ENCODE measurements at places on chromosomes 16 and 17. TPM values are rescaled to one million over a fixed set of nuclear protein-coding genes. Genes with fewer than 3 reads are reported as not detected.

The TEX19 gene
- 0.36 TPM for total RNA-seq

The DHRS7B gene
- 10.1 TPM for total RNA-seq

The PRSS22 gene
- not detected for total RNA-seq

The TVP23A gene
- total RNA-seq = 0.99 TPM

The PAQR4 gene
- total RNA-seq = 20.5 TPM

The CIBAR2 gene
- total RNA-seq = not detected

The KRT9 gene
- 1.5 TPM for total RNA-seq

The TMEM238L gene
- total RNA-seq = not detected

The CALB2 gene
- not detected for total RNA-seq

The HIC1 gene
- total RNA-seq = 0.73 TPM

DNA sequence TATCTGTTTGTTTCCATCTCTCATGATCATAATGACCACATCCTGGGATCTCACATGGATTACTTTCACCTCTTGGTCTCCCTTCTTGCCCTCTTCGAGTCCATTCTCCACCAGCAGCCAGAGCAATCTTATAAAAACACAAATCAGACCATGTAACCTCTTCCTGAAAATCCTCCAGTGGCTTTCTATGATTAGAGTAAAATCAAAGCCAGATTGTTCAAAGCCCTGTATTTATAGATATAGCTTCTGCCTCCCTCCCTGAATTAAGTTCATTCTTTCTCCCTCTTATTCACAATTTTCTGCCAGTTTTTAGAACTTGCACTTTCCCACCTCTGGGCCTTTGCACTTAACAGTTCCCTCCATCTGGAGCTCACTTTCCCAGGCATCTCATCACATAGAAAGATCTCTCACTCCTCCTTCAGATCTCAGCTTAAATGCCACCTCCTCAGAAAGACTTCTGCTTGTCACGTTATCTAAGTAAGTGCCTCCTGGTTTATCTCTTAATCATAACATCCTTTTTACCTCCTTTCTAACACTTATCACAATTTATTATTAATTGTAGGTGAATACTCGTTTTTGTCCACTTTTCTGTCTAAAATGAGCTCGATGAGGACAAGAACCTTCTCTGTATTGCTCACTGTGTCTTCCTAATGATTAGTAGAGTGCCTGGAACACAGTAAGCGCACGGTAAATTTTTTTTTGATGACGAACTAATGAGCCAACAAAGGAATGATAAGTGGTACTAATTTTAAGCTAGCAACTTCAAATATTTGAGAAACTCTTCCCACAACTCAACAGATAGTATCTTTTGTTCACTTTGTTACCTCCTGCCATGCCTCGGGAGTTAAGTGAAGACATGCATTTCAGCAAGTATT, 80.5 kb downstream of the CYB561 start:
- no peak for ATAC-seq

DNA sequence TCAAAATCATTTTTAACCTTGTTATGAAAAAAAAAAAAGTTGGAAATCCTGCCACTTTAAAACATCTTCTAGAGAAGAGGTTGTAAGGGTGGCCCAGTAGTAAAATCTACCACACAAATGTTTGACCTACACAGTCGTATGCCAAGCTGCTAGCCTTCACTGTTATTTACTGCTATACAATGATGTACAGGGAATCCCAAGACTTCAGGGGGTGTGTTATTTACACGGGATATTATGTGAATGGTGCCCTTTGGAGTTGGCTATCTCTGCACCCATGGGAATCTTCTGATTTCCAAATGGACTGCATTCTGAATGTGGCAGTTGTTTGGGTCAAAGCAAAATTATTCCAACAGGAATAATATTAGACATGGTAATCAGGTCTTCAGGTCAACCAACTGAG, 45.9 kb downstream of the STH start:
- no peak for ATAC-seq

DNA sequence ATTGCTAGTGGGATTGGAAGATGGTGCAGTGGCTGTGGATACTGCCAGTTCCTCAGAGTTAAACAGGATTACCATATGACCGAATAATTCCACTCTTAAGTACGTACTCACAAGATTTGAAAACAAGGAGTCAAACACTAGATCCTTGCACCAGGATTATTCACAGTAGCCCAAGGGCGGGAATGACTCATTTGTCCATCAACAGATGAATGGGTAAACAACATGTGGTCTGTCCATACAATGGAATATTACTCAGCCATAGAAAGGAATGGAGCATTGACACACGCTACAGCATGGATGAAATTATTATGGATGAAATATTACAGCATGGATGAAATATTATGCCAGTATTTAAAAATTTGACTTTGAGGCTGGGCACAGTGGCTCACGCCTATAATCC, 9.1 kb upstream of the MAPK8IP3 start:
- ATAC-seq = no peak

GRCh38 chr17:49779156-49779738, 9.2 kb upstream of the KAT7 start:
- no peak for ATAC-seq

GRCh38 chr17:44063704-44064639, 2.5 kb downstream of the LSM12 start:
- ATAC-seq = no peak

- ATAC-seq = no peak
These were observed 16.0 kb downstream of the APPBP2 start for GRCh38 chr17:60510031-60510430.

- no peak for ATAC-seq
These were observed 29.0 kb downstream of the WSB1 start for GRCh38 chr17:27322690-27323508.

DNA sequence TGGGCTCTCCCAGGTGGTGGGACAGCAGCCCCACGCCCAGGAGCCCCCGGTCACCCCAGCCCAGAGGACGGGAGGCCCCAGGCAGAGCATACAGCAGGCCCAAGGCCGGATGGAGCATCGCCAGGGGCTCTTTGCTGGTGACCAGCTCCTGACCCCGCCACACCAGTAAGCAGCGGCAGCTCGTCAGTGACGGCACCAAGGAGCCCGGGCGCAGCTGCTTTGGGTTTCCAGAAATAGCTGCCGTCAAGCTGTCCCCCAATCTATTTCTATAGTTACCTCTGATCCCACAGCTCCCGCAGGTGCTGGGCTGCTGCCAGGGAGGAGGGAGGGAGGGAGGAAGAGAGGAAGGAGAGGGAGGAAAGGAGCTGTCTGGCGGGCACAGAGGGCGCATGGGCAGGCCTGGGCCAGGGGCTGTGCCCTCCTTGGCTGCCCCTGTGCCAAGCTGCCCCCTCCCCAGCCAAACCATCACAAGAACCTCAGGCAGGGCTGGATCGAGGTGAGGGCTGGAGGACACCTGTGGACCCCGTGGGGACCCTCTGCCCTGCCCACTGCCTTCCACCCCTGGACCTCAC, 10.8 kb upstream of the RASD1 start:
- no peak for ATAC-seq

DNA sequence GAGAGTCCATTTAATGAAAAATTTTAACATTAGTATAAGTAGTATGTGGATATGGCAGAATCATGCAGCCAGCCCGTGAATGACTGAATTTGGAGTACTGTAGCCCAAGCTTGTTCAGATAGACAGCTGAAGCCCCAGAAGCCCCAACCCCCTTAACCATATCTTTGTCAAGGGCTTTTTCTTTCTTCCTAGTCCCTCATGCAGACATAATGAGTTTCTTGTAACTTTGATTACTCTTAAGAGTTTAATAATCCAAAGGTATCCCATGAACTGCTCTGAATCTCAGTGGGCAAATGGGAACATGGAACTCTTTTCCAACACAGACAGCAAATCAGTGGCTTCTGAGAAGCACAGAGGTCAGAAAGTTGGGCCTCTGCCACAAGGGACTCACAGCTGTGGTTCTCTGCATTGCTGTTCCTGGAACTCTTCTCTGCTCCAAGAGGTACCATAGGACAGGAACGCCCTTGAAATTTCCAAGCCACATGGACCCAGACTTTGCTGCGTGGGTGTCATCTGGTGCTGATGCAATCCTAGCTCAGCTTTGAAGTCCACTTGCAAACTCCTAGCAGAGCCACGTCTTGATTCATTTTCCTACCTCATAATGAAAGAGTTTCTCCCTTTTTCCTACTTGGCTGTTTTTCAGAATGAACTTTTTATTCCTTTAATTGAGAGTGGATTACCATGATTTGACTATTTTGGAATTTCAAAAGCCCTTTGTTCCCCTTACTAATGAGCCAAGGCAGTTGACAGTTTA, 18.1 kb downstream of the LYRM1 start:
- ATAC-seq = peak; percentile 30

- ATAC-seq = no peak
These were observed 106.0 kb downstream of the SDR42E1 start for GRCh38 chr16:81905277-81905676.

- ATAC-seq = no peak
These were observed 6.7 kb upstream of the OR4D1 start for GRCh38 chr17:58141505-58141904.

DNA sequence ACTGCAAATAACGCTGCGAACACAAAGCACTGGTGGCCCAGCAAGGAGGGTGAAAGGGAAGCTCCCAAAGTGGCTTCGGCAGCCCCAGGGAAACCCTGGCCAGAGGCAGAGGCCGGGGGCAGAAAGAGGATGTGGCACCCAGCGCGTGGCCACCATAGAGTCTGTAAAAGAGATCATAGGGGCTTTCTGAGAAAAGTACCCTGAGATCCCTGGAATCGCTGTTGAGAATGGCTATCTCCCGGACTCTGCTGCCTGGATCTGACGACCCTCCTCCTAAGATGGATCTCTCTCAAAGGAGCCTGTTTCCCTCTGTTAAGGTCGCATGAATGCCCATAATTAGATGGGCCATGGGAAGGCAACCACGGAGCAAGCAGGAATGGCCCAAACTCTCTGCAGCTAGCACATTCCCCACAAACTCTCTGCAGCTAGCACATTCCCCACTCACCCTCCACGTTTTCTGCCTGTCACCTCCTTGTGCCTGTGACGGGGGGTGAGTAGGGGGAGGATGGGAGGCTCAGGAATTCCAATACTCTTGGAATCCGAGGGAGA, 364.4 kb downstream of the XYLT1 start:
- no peak for ATAC-seq

- ATAC-seq = peak; percentile 16
These were observed at the start of gene RSKR for GRCh38 chr17:28613931-28614381. Gene RSKR, minus strand, starts transcription at chr17:28614185. Its CDS starts 24 bp downstream, at chr17:28614161.

DNA sequence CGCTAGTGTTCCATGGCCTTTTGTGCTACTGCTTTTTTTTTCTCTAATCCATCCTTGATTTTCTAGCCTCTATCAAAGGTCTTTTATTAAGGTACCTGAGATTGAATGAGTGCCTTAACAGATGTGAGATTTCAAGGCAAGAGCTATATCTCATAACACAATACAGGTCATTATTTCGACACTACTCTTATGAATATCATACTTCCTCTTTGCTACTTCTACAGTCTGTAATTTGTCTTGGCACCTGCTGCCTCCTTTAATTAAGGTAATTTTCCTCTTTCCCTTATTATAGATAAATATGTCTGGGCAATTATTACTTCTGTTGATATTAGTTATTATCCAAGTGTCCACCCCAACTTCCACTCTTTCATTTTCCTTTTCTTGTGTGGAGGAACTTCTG, 5.3 kb downstream of the KRT28 start:
- no peak for ATAC-seq

DNA sequence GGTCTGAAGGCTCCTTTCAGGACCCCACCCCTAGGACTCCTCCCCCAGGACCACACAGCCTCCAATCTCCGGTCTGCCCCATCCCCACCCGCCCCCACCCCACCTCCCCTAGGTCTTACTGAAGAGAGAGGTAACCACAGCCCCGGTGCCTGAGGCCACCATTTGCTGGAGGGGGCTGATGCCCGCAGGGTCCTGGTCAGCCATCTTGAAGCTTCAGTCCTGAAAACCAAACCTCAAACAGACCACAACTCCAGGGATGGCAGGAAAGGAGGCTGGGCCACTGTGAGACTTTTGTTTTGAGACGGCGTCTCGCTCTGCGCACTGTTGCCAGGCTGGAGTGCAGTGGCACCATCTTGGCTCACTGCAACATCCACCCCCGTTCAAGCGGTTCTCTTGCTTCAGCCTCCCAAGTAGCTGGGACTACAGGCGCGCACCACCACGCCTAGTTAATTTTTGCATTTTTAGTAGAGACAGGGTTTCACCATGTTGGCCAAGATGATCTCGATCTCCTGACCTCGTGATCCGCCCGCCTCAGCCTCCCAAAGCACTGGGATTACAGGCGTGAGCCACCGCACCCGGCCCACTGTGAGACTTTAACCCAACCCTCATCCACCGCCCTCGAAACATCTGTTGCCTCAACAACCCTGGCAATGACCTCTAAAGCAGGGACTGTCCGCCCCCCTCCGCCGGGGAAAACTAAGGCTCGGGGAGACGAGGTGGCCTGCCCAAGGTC, 1.1 kb downstream of the SLC25A39 start:
- no peak for ATAC-seq

GRCh38 chr17:21524211-21524591, 148.0 kb downstream of the KCNJ12 start:
- no peak for ATAC-seq

DNA sequence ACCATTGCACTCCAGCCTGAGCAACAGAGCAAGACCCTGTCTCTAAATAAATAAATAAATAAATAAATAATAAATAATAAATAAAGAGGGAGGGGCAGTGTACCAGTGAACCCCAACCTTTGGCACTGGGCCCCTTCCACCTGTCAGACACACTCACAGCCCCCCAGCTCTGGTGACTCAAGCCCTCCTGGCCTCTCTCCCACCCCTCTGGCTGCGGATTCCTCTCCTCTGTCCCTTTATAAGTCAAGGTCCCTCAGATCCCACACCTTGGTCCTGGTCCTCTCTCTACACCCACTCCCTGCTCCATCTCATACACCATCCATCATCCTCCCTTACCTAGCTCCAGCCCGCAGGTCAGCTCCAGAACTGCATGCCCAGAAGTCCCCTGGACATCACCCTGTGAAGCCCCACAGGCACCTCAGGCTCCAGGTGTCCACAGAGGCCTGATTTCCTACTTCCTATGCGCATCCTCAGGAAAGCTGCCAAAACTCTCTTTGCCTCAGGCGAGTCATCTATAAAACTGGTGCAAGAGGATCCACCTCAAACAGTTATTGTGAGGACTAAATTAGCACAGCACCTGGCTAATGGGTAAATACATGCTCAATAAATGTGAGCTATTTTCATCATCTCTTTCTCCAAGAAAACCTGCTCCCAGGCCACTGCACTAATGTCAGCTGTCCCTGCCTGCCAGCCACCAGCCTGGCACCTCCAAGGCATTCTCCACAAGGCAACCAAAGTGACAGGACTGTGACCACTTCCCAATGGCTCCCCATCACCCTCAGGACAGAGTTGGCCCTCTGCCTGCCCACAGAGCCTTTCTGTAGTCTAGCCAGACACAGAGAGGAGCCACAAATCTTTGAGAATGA, 46.8 kb downstream of the BEAN1 start:
- ATAC-seq = peak; percentile 40

DNA sequence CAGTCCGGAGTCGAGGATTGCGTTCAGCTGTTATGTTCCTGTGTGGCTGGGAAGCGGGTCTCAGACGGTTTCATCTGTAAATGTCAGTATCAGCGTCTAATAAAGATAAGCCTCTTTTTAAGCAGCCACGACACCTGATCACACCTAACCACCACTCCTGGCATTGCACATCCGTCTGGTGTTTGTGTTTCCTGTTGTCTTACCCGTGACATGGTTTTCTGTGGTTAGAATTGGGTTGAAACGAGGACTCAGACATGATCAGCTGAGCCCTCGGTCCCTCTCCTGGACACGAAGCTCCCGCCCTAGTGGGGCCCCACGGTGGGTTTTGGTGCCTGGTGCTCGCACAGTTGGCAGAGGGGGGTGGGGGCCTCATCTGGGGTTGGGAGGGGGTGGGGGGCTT, 18.3 kb downstream of the CPNE7 start:
- ATAC-seq = no peak

GRCh38 chr16:6643080-6643686, 689.5 kb upstream of the RBFOX1 start:
- ATAC-seq = no peak

All from motor neuron (in vitro differentiated cells).